ENCODE measurements at places on chromosomes 5 and 9. TPM values are rescaled to one million over a fixed set of nuclear protein-coding genes. Genes with fewer than 3 reads are reported as not detected.
A peak's percentile ranks its signal among the peaks of the same experiment; 100 is the strongest.

DNA sequence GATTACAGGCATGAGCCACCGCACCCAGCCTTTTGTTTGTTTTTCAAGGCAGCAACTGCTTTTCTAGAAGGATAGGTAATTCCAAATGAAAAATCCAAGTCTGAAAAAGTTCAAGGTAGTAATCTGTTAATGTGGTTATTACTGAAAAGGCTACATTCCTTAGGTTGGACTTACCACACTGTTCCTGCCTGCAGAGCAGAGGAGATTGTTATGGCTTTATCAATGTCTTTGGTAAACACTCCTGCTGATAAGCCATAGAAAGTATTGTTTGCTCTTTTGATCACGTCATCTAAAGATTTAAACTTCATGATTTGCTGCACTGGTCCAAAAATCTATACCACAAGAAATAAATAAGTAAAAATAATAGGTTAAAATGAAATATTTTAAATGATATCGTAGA is 43.4 kb downstream of the ALDH1A1 start:
- DNase-seq: no peak

DNA sequence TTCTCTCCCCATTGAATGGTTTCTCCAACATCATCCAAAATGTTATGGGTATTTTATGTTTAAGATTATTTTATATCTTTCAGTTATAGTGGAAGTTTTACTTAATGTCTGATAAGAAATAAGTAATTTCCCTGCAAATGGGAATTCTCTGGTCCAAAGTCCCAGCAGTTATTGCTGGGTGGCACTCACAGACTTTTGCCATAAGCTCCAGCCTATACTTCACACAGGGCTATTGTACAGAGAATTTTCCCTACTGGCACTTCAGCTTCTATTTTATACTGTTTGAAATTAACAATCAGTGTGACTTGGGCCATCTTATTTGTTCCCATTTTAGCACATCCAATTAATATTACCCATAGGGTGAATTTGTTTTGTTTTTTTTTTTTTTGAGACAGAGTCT is 32.9 kb downstream of the CD14 start:
- no peak for DNase-seq

DNA sequence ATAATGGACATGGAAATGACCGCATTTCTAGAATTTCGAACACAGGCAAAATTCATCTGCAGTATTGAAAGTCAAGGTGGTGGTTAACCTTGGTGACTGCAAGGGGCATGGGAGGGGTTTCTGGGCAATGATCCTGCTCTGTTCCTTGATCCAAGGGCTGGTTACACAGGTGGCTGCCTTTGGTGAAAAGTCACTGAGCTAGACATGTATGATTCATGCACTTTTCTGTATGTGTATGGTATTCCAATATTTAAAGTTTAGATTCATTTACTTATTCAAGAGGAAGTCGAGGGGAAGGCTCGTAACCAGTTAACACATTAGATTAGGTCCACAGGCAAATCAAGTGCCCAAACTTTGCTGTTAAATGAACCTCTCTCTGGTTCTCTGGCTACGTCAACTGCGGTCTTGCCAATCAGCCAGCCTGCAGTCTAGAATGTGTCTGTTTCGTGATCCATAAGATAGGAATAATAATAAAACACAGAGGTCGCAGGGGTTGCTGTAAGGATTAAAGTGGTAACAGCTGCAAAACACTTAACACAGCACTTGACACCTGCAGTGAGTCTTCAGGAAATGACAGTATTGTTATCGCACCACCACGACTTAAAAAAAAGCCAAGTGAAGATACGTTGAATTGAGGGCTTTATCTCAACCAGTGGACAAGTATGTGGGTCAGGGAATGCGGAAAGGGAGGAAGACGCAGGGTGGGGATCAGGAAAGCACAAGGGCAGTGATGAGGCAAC is 92.5 kb downstream of the TLE1 start:
- DNase-seq: no peak

GRCh38 chr5:8239198-8239597 is 370.2 kb downstream of the MTRR start:
- DNase-seq: no peak

- peak; percentile 45 for DNase-seq
Observed at GRCh38 chr5:68344447-68345111, 129.0 kb downstream of the PIK3R1 start.

- DNase-seq: no peak
Observed at GRCh38 chr5:110549301-110549700, 177.2 kb downstream of the TMEM232 start.

CDH6 gene
- total RNA-seq: not detected

FAM151B gene
- 0.25 TPM for total RNA-seq
